ENCODE measurements at places on chromosomes 12 and 14.

DNA sequence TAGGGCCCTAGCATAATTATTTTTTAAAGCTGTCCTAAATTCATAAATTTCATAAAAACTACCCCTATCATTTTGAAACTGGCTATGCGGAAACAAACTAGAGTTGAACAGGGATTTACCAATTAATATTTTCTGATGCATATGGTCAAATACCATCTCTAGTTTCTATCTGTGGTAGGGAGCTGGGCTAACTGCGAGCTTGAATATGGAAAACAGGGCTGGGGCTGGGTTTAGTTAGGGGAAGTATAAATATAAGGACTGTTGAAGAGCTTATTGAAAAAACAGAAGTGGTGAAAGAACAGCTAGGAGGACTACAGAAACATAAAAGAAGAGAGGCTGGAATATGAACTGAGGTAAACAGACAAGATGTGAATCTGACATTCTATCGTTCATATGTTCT is 91.8 kb downstream of the SLC38A1 start:
- DNase-seq = no peak

- DNase-seq = no peak
Measured at GRCh38 chr12:68177562-68177961, 18.0 kb upstream of the IFNG start.

GRCh38 chr12:45611061-45611460 is 118.4 kb upstream of the ARID2 start:
- DNase-seq = no peak

DNA sequence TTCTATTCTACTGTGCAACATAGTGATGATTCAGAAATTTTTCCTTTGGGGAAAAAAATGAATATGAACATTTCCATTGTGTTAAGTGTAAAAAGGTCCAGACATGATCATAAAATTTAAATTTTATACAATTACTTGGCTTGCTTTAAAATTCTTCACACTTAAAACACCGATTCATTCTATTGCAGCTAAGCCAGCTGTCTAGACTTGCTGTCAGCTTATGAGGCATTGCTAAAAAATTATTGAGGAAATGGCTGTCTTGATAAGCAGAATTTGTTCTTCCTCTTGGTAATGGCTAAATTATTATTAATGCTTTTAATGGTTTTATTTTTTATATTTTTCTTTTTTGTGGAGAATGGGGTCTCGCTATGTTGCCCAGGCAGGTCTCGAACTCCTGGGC is 1.8 kb downstream of the LYSET start:
- no peak for DNase-seq

- DNase-seq = no peak
Measured at GRCh38 chr14:102645746-102646440, 53.4 kb downstream of the RCOR1 start.

DNA sequence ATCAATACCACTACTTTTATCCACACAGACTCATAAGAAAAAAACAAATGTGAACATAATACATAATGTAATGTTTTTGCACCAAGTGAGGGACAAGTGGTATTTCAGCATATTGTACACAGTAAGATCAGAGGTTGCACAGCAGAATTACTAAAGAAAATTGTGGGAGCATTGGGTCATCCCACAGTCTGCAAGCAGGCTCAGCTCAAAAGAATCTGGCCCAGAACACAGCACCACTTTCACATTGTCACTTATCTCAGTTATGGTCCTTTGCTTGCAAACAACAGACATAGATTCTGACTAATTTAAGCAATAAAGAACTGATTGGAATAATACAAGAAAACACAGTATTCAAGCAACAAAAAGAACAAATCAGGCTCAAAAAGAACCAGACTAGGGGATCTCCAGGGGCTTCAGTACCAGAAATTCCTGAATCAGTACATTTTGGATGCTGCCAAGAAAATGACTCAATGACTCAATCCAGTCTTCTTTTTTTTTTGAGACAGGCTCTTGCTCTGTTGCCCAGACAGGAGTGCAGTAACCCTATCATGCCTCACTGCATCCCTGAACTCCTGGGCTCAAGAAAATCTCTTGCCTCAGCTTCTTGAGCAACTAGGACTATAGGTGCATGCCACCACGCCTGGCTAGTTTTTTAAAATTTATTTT is 42.9 kb upstream of the EEA1 start:
- no peak for DNase-seq

GRCh38 chr12:58424735-58425392 is 483.5 kb downstream of the ATP23 start:
- DNase-seq = no peak

- DNase-seq = peak; percentile 42
Measured at GRCh38 chr12:29552324-29552927, 54.9 kb upstream of the OVCH1 start.

DNA sequence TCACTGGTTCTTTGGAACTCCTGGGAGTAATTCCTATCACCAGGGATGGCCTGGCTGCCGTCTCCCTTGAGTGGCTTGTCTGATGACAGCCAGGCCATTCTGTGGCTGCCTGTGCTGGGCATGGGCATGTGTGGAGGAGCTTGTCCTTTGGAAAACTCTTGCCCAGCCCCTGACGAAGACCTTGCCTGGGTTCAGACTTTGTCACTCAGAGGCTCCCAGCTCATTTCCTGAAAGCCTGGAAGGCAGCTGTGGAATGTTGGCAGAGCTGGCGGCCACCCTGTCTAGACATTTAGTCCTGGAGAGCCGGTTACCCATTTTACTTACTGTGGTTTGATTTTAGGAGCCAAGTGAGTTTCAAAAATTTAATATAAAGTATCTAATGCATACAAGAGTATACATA is 34.0 kb downstream of the TUNAR start:
- DNase-seq = no peak

DNA sequence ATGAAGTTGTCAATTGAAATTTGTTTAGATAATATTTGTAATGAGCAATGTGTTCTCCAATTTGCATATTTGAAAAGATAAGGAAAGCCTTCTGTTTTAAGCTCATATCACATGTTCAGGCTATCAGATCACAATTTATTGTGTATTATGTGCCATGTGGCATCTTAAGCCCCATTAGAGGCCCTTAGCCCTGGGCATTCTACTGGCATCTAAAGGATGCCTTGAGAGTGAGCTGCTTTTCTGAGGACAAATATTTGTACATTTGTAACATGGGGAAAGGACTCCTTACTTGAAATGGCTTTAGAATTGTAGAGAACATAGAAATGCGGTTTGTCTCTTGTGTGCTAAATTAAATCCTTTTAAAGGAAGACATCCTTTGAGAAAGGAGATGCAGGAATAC is 62.2 kb downstream of the RMST start:
- no peak for DNase-seq

DNA sequence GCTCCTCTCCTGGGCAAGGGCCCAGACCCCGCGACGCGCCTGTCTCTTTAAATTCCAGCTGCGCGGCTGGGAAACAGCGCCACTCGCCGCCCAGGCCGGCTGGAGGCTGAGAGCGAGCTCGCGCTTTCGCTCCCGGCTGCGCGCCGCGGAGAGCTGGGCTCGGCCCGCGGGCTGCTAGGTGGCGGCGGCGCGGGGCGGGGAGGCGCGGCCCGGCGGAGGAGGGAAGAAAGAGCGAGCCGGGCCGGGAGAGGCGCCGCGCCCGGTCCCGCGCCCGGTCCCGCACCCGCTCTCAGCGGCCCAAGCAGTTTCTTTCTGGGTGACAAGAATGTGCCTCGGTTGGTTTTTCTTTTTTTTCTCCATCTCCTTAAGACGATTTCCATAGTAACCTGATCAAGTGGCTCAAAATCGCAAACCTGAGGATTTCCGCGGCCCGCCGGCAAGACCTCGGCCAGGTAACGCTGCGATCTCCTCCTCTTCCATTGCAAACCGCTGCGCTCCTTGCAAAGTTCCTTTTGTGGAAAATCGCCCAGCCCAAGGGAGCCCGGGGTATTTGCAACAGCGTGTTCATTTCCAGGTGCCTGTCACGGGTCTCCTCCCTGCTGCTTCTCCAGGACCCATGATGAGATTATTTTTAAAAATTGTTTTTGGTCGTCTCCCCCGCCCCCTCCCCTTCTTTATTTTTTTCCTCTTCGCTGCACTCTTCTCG is 259.5 kb upstream of the E2F7 start:
- DNase-seq = no peak

DNA sequence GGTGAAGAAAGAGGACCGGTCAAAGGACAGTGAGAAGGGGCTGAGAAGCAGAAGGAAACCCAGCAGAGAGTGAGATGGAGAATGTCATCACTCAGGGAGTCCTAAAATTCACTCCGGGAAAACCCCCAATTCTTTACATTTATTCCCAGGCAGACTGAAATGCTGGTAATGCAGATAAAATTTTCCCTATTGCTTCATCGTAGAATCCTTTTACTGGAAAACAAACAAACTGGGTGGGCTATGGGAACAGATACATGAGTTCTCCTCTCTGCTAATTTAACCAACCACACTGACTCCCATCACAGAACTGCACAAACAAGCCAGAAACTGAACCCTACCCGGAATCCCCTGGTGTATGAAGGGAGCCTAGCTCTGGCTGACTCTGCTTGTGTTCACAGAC is 20.9 kb downstream of the HEBP1 start:
- DNase-seq = no peak

GRCh38 chr12:4112290-4112689 is 161.3 kb upstream of the CCND2 start:
- no peak for DNase-seq

DNA sequence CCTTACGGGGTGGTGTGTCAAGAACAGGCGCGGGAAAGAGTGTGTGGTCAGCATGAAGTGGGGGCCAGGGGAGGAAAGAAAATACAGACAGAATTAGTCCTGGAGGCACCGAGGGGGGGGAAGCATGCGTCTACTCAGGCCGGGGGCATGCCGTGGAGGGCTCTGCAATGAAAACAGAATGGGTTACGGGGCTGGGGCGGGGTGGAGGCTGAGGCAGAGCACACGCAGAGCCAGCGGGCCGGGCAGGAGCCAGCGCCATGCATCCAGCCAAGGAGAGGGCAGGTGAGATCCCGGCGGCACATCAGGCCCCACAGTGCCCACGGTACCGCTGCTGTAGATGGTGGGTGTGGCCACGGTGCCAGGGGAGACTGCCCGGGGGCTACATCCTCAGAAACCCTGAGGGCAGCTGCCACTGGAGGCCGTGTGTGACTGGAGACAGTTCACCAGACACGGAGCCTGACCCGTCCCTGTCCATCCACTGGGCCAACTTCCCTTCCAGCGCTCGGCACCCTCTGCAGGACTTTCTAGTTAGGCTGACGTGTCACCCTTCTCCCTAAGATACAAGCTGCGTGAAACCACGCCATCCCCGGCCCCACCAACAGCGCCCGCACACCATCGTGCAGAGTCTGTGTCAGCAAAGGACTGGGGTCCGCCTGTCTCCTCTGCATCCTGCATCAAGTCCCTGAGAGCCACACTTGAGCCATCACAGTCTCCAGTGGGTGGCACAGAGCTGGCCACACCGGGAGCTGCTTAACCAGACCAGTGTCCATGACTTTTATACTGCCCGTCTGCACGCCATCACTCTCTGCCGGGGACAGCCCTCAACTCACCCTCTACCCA is 87.4 kb downstream of the PIWIL1 start:
- no peak for DNase-seq

DNA sequence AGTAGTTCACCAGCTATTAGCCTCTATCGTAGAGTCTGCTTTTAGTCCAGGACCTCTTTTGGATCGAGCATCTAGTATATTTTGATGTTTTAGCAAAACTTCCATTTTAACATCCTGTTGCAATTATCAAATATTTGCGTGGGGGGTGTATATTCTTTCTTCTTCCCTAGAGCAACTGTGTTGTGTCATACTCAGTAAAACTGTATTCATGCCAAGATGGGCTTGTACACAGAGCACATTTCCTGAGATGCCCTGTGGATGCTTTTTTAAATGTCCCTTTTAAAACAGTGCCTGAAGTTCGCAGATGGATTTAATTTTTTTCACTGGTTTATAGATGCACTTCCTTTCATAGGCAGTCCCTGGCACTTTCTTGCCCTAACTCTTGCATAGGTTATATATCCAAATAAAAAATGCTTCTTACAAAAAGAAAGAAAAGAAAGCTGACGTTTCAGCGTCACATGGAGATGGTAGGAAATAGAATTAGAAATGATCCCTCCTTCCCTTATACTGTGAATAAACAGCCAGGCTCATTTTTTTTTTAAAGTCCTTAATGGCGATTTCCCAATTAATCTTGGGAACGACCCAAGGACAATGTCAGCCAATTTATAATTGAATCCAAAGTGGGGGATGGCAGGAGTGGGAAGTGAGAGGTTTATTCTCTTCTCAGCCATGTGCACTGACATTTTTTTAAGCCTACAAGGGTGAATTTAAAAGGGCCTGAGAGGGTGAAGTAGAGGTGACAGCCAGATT is 247.0 kb downstream of the SLC41A2 start:
- DNase-seq = no peak

GRCh38 chr14:44149597-44149996 is 357.5 kb downstream of the FSCB start:
- DNase-seq = no peak

DNA sequence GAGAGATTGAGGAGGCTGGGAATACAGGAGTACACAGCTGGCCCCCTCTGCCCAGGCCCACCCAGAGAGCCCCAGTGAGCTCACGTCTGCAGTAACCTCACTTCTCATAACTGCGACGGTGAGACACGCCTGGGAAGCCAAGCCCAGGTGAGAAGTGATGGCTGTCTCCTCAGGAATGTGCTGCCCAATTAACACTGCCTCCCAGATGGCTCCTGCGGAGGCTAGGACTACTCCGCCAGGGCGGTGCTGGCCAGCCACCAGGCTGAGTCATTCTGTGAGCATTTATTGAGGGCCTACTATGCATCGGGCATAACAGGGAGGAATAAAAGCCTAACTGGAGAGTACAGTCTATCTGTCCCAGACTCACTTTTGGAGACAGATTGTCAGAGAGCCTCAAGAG is 9.3 kb upstream of the TMEM106C start:
- no peak for DNase-seq

- no peak for DNase-seq
Measured at GRCh38 chr14:84688297-84689025, 841.5 kb upstream of the FLRT2 start.

- DNase-seq = no peak
Measured at GRCh38 chr12:3289702-3290101, 201.3 kb upstream of the PRMT8 start.

GRCh38 chr12:88206601-88207000 is 64.5 kb downstream of the TMTC3 start:
- DNase-seq = no peak

- no peak for DNase-seq
Measured at GRCh38 chr12:56377310-56377988, 14.8 kb upstream of the APOF start.

- no peak for DNase-seq
Measured at GRCh38 chr12:112965643-112966042, 12.7 kb upstream of the OAS2 start.

- DNase-seq = no peak
Measured at GRCh38 chr14:82180139-82180538, 646.5 kb upstream of the SEL1L start.

- DNase-seq = no peak
Measured at GRCh38 chr12:108623577-108623976, 10.1 kb downstream of the SELPLG start.

GRCh38 chr14:26598672-26599131 is 869 bp upstream of the NOVA1 start:
- no peak for DNase-seq

DNA sequence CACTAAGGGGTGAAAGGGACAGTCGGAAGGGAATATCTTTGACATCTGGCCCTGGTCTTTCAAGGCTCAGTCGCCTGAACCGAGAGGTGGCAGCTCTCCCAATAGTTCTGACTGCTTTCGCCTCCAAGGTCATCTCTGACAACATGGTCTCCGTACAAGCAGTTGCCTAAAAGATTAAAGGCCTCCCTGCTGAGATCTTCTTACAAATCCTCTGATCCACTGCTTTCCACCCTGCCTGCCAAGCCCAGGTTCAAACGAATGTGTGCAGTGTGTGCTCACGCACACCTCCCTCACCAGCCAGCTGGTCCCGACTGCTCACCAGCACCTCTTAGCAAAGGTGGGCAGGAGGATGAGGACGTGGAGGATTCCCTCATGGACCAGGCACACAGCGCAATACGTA is 10.4 kb downstream of the B4GALNT3 start:
- DNase-seq = no peak
